ENCODE measurements at places on chromosomes 2 and 18.

DNA sequence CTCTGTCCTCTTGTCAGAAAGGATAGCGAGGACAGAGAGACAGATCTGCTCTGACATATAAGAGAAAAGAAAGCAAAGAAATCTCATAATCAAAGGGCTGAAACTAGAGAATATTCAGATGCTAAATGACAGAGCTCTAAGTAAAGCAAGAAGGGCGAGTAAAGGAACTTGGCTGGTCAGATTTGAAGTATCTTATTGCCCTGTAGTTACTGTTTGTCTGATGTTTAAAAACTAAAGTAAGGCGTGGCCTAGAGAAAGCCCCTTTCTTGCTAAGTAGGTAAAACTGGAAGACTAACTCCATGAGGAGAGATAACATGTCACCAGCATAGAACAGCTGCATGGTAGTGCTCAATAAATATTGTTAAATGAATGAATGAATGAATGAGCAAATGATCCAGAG is 70.0 kb downstream of the CRACDL start:
- no peak for DNase-seq

DNA sequence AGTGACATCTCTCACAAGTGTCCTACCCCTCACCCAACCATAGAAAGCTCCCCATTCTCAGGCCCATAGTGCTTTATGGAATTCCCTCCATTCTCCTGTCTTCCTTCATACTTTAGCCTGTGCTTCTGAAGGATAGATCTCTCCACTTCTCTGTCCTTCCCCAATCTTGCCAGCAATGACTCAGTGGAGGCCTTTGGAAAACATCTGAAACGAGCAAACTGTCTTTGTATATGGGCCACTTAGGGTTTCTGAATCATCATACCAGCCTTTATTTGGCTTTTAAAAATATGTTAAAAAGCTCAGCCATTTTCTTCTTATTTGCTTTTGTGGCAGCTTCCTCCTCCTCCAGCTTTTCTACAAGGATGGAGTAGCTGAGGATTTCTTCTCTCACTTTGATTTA is 65.6 kb upstream of the ZNF385B start:
- no peak for DNase-seq

DNA sequence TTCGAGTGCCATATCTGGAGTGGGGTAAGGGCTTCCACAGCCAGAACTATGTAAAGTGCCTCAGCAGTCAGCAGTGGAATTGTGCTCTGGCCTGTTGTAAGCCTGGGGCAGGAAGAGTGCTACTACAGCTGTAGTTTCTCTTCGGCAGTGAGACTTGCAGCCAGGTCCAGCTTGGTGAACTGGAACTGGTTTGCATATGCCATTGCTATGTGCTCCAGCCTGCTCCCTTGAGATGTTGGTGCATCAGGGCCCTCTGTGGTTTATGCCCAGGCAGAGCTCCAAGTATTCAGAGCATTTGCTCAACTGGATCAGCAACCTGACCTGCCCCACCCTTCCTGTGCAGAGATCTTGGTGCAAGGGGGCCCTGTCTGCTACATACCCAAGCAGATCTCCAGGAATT is 47.8 kb downstream of the ZNF804A start:
- no peak for DNase-seq

- DNase-seq = no peak
Observed at GRCh38 chr2:219907011-219907365, 279.6 kb downstream of the SLC4A3 start.

DNA sequence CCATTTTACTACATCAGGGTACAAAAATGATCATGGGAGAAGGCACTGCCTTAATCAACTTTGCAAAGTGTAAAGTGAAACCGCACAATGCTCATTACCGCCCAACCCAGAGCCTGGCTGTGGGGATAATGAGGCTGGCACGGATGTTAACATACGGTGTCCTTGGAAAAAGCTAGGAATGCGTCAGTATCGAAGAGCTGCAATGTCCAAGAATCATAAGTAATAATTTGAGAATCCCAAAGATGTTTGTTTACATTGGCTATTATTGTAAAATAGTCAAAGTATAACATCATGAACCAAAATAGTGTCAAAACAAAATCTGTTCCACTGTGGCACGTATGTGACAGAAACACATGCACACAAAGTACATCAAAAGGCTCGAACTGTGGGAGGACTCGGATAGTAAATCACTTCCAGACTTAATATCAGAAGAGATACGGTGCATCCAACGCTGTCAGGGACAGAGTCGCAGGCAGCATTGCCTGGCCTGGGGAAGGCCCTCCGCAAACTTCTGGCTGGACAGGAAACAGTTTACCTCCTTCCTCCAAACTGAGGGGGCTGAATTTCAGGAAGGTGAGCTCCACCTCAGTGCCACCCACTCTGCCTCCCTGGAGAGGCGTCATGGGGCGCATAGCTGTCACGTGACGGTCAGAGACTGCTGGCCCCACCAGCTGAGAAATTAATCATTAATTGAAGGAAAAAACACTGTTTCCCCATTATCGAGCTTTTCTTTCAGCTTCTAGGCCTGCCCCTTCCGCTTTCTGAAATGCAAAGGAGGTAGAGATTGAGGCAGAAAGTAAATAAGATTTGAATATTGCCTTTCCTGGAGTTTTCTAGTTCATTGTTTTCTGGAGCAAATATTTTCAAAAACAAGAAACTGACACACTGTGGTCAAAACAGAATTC is 1.8 kb upstream of the ID2 start:
- DNase-seq = no peak

Data from MV-4-11 (cell line).